ENCODE measurements at places on chromosomes 11 and 22. TPM values are rescaled to one million over a fixed set of nuclear protein-coding genes. Genes with fewer than 3 reads are reported as not detected.

Gene OR51B2
- not detected for total RNA-seq

Gene TRIM51
- not detected for total RNA-seq

Gene CELSR1
- 0.16 TPM for total RNA-seq

Gene APOA5
- total RNA-seq = not detected

Gene SEZ6L
- total RNA-seq = 0.17 TPM

Gene MRGPRX4
- total RNA-seq = not detected

Gene MIOX
- total RNA-seq = not detected

Gene RCN1
- 63.0 TPM for total RNA-seq
